ENCODE measurements at places on chromosomes 7 and 10. TPM values are rescaled to one million over a fixed set of nuclear protein-coding genes. Genes with fewer than 3 reads are reported as not detected.

TMEM196 gene
- total RNA-seq, result 1.0 TPM

TET1 gene
- total RNA-seq, result 41.6 TPM

FANK1 gene
- total RNA-seq, result 2.0 TPM

VWDE gene
- 6.7 TPM for total RNA-seq

TMEM140 gene
- total RNA-seq, result 9.2 TPM

HEPACAM2 gene
- total RNA-seq, result 0.42 TPM

CPN1 gene
- 0.16 TPM for total RNA-seq

NRCAM gene
- 9.7 TPM for total RNA-seq

MRPS33 gene
- 32.7 TPM for total RNA-seq

TSPAN33 gene
- 9.5 TPM for total RNA-seq

CPED1 gene
- total RNA-seq, result 78.4 TPM

STAG3 gene
- 0.90 TPM for total RNA-seq

SYNPO2L gene
- total RNA-seq, result 0.79 TPM

MSS51 gene
- 5.9 TPM for total RNA-seq

BUD31 gene
- total RNA-seq, result 43.8 TPM

PTPRZ1 gene
- 13.9 TPM for total RNA-seq

C10orf67 gene
- total RNA-seq, result not detected

HTR5A gene
- total RNA-seq, result not detected

LRGUK gene
- 2.5 TPM for total RNA-seq

GPR15LG gene
- 16.6 TPM for total RNA-seq

CPA2 gene
- total RNA-seq, result not detected

PRLHR gene
- total RNA-seq, result 0.48 TPM

TRDMT1 gene
- total RNA-seq, result 31.5 TPM

SLC18A2 gene
- 12.6 TPM for total RNA-seq

OR6V1 gene
- total RNA-seq, result not detected

KLF14 gene
- 0.32 TPM for total RNA-seq

MRLN gene
- total RNA-seq, result 5.7 TPM

CCT6A gene
- 133 TPM for total RNA-seq

MACROH2A2 gene
- total RNA-seq, result 15.2 TPM

ACSM6 gene
- total RNA-seq, result 0.48 TPM

STEAP1B gene
- total RNA-seq, result 3.2 TPM

GNAT3 gene
- not detected for total RNA-seq

HABP2 gene
- not detected for total RNA-seq

NME8 gene
- not detected for total RNA-seq

EVX1 gene
- 1.1 TPM for total RNA-seq

CROT gene
- total RNA-seq, result 66.0 TPM

MEST gene
- 259 TPM for total RNA-seq

PDE6C gene
- not detected for total RNA-seq

VIPR2 gene
- 2.0 TPM for total RNA-seq

INSIG1 gene
- 72.2 TPM for total RNA-seq

FAM221A gene
- 4.3 TPM for total RNA-seq

VSTM2A gene
- total RNA-seq, result 19.9 TPM

TMEM273 gene
- 14.4 TPM for total RNA-seq

GPR37 gene
- total RNA-seq, result 5.4 TPM

NKX1-2 gene
- not detected for total RNA-seq

CALY gene
- total RNA-seq, result 0.79 TPM

OPN4 gene
- total RNA-seq, result not detected

LDB3 gene
- 7.1 TPM for total RNA-seq

ZNF282 gene
- total RNA-seq, result 20.8 TPM

PDK4 gene
- total RNA-seq, result 16.4 TPM

HPS1 gene
- total RNA-seq, result 14.6 TPM

GTF2IRD2 gene
- 41.9 TPM for total RNA-seq

CYP3A7 gene
- 0.21 TPM for total RNA-seq

CLCN1 gene
- 0.16 TPM for total RNA-seq

TAS2R5 gene
- total RNA-seq, result 6.5 TPM

ITGA8 gene
- 62.2 TPM for total RNA-seq

GSAP gene
- 14.9 TPM for total RNA-seq

FAM237B gene
- total RNA-seq, result not detected

Measured in urinary bladder (tissue), 4 donors.